Tibial nerve (tissue), 4 donors: ENCODE measurements at places on chromosomes 12 and 14. TPM values are rescaled to one million over a fixed set of nuclear protein-coding genes. Genes with fewer than 3 reads are reported as not detected.

The GLS2 gene
- total RNA-seq = not detected

The DAO gene
- not detected for total RNA-seq

The MSRB3 gene
- 64.0 TPM for total RNA-seq

DNA sequence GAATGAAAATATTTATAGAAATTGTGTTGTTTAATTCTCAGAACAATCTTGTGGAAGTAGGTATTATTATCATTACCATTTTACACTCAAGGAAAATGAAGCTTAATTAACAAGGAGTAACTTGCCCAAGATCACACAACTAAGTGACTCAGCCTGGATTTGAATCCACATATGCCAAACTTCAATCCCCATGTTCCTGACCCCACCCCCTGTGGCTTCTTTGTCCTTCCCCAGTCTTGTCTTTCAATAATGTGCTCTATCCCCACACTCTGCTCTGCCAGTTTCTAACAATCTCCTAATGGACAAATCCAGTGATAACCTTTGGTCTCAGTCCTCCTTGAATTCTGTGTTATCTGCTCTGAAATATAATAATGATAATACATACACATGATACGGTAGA lies 355.2 kb downstream of the BMP4 start:
- DNase-seq = no peak
- H3K36me3 ChIP-seq = no peaks in the 10 kb centered on the region
- H3K4me1 ChIP-seq = no peaks in the 10 kb centered on the region
- H3K27ac ChIP-seq = no peak overlapping the region
- no peak overlapping the region for H3K4me3 ChIP-seq

GRCh38 chr14:104754213-104754851 lies 1.4 kb downstream of the SIVA1 start:
- DNase-seq = no peak
- H3K4me3 ChIP-seq = peak overlapping the region; percentile 98
- peaks cover 24% of the 10 kb centered on the region for H3K4me1 ChIP-seq
- H3K27ac ChIP-seq = peak overlapping the region; percentile 94
- H3K27me3 ChIP-seq = no peaks in the 10 kb centered on the region

DNA sequence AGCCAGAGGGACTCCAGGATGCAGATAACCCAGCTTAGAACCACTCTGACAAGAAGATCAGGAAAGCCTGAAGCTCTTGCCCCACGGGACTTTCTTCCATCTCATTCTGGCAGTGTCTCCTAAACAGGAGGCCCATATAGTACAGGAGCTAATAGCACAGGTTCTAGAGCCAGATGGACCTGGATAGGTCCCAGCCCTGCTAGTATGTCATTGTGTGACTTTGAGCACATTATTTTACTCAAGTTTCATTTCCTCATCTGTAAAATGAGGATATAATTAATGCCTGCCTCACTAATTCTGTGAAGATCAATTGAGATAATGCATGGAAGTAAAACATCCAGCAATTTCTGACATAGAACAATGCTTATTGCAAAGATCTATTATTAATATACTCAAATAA lies 66.5 kb upstream of the GZMB start:
- no peaks in the 10 kb centered on the region for H3K4me1 ChIP-seq
- DNase-seq = no peak
- H3K36me3 ChIP-seq = no peaks in the 10 kb centered on the region
- no peak overlapping the region for H3K4me3 ChIP-seq
- H3K27me3 ChIP-seq = no peaks in the 10 kb centered on the region
- H3K27ac ChIP-seq = no peak overlapping the region
